ENCODE measurements at places on chromosomes 5 and 9. TPM values are rescaled to one million over a fixed set of nuclear protein-coding genes. Genes with fewer than 3 reads are reported as not detected.

The PTGES2 gene
- polyA plus RNA-seq: 42.4 TPM

GRCh38 chr5:149851211-149851610, 93.4 kb downstream of the PDE6A start:
- no peak for DNase-seq

- DNase-seq: no peak
Observed at GRCh38 chr5:111735583-111736270, 21.3 kb downstream of the NREP start.

DNA sequence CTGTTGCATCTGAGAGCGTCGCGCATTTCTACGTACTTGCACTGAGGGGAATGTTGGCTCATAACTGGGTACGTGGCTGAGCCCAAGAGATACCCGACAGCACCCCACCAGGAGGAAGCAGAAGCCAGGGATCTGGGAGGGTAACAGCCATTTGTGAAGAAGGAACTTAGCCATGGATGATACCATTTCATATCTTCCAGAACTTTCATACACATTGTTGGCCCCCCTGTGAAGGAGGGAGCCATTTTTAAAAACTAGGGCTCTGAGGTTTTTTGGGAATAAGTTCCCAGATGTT, 101.4 kb upstream of the SLC44A1 start:
- no peak for DNase-seq

The TXNDC8 gene
- polyA plus RNA-seq: not detected

DNA sequence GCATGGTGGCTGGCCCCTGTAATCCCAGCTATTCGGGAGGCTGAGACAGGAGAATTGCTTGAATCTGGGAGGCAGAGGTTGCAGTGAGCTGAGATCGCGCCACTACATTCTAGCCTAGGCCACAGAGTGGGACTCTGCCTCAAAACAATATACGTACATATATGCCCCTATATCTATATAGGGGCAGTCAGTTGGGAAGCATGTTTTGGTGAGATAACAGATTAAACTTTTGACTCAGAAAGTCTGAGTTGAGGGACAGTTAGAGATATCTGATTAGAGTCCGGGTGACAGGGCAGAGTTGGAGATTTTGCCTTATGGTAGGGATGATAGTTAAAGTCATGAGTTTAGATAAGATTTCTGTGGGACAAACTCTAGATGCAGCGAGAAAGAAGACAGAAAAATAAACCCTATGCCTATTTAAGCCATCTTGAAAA, 71.8 kb upstream of the ALDH1A1 start:
- no peak for DNase-seq

The IL33 gene
- 13.8 TPM for polyA plus RNA-seq

GRCh38 chr5:11234501-11234911, 473.5 kb upstream of the DAP start:
- DNase-seq: no peak

DNA sequence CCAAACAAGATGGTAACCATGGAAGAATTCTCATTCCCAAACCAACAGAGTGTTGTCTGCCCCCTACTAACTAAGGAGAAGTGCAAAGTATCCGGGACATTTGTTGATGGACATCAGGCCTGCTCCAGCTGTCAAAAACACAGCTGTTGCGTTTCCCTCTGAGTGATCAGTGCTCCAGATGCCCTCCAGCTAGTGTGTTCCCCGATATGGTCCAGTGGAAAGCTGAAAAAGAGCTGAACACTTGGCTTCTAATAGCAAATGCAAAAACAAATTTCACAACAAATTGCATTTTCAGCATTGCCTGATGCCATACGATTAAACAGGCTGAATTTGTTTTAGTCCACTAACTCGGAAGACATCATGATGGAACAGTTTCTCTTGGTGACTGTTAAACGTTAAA, 1398.7 kb downstream of the PTPRD start:
- no peak for DNase-seq

The SKP1 gene
- 849 TPM for polyA plus RNA-seq

GRCh38 chr5:88895681-88896501, 12.9 kb upstream of the MEF2C start:
- DNase-seq: no peak

- no peak for DNase-seq
Observed at GRCh38 chr9:80692751-80693150, 996.6 kb downstream of the TLE1 start.

GRCh38 chr9:17272536-17272935, 137.7 kb downstream of the CNTLN start:
- no peak for DNase-seq

DNA sequence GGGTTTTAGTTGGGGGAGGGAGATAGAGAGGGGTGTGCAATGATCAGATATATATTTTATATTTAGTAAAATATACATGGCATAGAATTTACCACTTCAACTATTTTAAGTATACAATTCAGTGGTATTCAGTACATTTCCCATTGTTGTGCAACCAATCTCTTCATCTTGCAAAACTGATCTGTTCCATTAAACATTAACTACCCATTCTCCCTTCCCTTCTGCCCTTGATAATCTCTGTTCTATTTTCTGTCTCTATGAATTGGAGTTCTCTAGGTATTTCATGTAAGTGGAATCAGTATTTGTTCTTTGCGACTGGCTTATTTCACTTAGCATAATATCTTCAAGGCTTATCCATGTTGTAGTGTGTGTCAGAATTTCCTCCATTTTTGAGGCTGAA, 38.6 kb downstream of the TGFBI start:
- DNase-seq: no peak

GRCh38 chr9:124007565-124008302, 3.8 kb upstream of the LHX2 start:
- DNase-seq: no peak

DNA sequence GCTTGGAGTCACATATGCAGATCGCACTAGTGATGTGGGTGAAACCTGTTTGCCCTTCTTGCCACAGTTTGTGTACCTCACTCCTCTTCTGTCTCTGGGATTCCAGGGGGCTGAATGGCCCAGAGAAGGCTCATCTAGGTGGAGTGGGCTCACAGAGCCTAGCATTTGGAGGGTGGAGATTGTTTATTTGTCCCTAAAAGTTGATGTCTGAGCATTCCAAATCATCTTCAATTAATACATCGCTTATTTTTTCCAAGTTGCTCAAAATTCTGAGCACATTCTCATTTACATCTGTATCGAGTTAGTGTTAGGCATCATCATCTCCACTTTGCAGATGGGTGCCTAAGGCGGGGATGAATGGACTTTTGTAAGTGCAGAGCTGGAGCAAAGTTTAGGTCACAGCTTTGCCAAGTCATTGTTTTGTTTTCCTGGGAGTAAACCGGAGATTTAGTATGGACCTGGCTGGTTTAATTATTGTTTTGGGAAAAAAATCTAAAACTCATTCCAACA, 2.0 kb downstream of the ABL1 start:
- no peak for DNase-seq

DNA sequence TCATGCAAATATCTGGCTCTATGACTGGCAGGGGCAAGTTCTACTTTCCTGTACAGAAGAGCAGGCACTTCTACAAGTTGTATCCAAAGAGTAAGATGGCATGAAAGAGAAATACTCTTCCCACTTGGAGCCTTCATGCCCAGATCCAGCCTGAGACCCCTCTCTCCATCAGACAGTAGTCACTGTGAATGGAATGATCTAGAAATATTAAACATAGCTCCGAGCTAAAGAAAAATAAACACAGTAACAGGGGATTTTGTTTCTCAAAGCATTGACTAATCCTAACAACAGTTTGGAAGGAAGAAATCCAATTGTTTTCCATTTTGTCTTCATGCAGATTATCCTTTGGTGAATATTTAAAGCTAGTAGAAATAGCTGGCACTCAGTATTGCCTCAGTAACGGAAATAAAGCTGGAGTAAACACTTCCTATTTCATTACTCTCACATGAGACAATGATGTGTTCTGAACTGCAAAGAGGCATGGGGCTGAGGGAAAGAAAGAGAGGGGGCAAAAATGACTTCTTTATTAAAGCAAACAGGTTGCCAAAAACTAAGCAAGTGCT, 100.0 kb downstream of the SEMA5A start:
- DNase-seq: no peak

GRCh38 chr9:35771943-35772342, 17.9 kb upstream of the MSMP start:
- no peak for DNase-seq

DNA sequence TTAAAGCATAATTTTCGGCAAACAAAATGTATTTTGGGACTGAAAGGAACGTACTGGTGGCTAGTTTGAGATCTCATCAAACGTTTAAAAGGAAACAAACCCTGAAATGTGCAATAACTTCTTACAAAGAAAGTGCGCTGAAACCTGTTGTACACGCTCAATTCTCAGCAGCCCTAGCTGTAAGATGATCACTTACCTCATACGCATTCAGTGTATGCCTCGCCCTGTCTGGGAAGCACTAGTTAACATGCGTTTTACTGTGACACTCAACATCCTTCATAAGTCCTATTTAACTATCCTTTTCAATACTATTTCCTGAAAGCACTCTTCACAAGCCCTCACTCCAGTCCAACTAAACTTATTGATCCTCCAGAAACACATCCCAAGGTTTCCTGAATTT, 485.0 kb upstream of the EDIL3 start:
- no peak for DNase-seq

GRCh38 chr9:71806901-71807307, 38.6 kb upstream of the CEMIP2 start:
- DNase-seq: no peak

The IFNA13 gene
- not detected for polyA plus RNA-seq

- no peak for DNase-seq
Observed at GRCh38 chr5:98638701-98639100, 134.8 kb upstream of the RGMB start.

Data from left renal pelvis (tissue), 4 donors.